Activated T-cell treated with anti-CD3 and anti-CD28 coated beads for 48 hours (primary cell): ENCODE measurements at places on chromosomes 2 and 18.

GRCh38 chr2:134258684-134259388, 5.0 kb downstream of the MGAT5 start:
- DNase-seq, result no peak

- DNase-seq, result no peak
Observed at GRCh38 chr2:170165129-170165528, 12.8 kb upstream of the MYO3B start.

GRCh38 chr2:117674172-117674571, 140.3 kb upstream of the DDX18 start:
- DNase-seq, result no peak

DNA sequence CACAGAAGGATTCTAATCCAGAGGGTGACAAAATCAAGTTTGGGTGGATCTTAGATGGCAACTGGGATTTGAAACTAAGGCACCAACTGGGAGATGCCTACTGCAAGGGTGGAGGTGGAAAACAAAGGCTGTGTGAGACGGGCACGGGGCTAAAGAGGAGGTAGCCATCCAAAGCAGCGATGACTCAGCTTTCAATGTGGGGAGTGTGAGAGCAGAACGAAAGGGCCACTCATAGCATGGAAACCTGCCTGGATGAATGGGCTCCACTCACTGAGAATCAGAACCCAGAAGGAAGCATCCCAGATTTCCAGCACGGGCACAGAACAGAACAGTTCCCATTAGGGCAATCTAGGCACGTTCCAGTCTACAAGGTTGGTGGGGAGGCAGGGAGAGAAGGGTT, 159.5 kb downstream of the COL4A4 start:
- DNase-seq, result no peak

- no peak for DNase-seq
Observed at GRCh38 chr18:49591775-49592174, 29.9 kb downstream of the LIPG start.

DNA sequence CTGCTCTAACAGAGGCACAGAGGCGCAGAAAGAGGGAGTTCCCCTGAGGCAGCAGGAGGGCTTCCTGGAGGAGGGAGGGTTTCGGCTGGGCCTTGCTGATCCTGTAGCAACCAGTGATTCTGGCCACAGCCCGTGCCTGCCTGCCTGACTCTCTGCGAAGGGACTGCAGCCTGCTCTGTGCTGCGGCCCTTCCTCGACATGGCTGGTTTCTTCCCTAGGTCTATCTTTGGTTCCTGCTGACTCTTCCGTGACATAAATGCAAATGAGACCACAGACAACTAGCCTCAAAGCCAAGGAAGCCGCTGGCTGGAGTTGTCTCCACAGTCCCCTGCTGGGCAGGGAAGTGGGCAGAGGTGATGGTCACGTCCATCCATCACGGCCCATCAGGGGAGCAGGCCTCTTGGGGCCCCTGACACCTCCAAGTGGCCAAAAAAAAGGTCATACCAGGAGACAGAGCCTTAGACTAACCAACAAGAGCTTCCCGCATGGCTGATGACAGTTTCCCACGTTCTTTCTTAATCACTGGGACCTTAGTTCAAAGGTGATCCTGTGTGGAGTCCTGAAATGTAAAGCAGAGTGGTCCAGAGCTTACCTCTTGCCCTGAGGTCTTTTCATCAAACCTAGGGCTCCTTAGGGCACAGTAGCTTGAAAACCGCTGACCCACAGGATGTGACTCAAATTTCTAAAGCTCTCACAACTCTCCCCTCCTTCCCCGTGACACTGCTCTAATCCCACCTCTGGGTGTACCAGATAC, 55.3 kb downstream of the HS1BP3 start:
- DNase-seq, result no peak

DNA sequence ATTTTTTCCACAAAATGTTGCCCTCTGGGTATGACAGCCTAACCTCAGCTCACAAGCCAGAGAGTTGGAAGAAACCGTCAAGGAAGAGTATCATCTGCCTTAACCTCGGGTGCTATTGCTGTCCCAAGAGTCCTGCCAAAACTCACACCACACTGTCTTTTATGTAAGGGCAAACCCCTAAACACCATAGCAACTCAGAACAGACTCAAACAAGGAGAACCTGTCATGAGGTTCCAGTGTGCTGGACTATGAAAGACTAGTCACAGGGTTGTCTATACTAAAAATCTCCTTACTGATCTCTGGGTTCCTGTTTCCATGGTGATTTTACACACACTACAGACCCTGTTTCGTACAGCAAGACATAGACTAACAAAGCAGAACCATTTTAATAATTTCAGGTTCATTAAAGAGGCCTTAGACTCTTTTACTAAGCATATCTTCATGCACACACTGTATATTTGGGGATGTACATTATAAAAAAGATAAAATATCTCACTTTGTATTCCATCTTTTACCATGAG, 159.8 kb downstream of the PKP4 start:
- no peak for DNase-seq

- no peak for DNase-seq
Observed at GRCh38 chr2:136246086-136246669, 128.2 kb upstream of the CXCR4 start.

- no peak for DNase-seq
Observed at GRCh38 chr2:228545748-228546145, 364.3 kb upstream of the SPHKAP start.

DNA sequence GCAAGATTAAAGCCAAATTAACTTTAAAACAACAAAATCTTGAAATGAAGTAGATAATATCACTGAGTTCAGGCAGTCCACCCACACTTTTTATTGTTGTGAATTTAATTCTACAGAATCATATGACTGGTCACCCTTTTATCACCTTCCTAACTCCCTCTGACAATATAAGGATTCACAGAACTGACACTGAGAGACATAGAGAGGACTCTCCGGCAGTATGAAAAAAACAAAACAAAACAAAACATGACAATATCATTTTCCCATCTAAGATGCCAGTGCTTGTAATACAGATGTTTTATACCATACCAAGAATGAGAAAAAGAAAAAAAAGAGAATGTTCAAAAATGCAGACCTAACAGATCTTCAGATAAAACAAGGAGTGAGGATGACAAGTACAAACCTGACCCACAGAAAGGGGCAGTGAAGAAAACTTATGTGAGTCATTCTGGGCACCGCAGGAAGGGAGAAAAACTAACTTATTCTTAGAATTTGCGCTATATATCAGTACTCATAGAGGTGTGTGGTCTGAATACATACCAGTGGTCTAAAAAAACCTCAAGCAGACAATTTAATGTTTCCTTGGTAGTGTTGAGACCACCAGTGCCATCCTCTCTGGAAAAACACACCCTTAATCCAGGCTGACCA, 136.6 kb downstream of the ZAP70 start:
- no peak for DNase-seq

- no peak for DNase-seq
Observed at GRCh38 chr18:7415081-7415894, 151.8 kb upstream of the PTPRM start.

DNA sequence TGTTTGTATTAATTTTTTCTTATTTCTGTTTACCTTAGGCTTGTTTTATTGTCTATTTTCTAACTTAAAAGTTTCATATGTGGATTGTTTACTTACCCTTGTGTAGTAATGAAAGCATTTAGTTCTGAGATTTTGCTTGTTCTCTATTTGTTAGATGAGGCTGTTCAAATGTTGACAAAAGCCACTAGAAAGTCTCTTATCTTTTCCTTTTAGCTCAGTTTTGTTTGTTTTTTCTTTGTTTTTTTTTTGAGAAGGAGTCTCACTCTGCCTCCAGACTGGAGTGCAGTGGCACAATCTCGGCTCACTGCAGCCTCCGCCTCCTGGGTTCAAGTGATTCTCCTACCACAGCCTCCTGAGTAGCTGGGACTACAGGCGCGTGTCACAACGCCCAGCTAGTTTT, 30.9 kb downstream of the USP14 start:
- no peak for DNase-seq

DNA sequence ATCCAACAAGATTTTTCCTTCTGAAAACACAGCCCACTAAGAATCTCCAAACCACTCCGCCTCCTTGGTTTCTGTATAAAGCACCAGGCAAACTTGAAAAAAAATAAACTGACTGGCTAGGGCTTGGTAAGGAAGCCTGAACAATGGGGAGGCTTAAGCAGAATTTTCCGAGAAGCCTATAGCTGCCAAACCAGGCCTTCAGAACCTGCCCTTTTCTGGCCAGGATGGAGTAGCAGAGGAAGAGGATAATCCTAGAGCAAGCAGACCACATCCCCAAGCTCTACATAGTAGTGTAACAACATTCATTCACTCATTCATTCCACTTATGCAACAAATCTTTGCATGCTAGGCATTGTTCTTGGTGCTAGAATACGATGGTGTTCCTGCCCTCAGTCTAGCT, 529.6 kb upstream of the ZEB2 start:
- no peak for DNase-seq

DNA sequence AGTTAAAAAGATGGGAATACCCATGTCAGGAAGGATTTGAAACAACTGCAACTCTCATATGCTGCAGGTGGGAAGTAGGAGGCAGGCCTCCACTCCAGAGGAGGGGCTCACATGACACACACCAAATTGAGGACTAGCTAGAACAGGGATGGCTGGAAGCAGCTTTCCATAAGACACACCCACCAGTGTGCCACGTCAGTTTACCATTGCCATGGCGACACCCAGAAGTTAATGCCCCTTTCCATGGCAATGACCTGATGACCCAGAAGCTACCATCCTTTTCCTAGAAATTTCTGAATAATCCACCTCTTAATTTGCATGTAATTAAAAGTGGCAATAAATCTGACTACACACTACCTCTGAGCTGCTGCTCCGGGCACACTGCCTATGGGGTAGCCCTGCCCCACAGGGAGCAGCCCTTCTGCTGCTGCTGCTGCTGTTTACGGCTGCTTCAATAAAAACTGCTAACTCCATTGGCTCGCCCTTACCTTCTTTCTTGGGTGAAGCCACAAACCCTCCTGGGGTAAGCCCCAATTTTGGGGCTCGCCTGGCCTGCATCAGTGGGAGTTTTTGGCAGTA, 89.4 kb downstream of the RRM2 start:
- DNase-seq, result no peak

GRCh38 chr2:164899121-164899520, 56.2 kb downstream of the SLC38A11 start:
- no peak for DNase-seq

GRCh38 chr2:144424559-144425240, 95.2 kb downstream of the ZEB2 start:
- DNase-seq, result no peak

DNA sequence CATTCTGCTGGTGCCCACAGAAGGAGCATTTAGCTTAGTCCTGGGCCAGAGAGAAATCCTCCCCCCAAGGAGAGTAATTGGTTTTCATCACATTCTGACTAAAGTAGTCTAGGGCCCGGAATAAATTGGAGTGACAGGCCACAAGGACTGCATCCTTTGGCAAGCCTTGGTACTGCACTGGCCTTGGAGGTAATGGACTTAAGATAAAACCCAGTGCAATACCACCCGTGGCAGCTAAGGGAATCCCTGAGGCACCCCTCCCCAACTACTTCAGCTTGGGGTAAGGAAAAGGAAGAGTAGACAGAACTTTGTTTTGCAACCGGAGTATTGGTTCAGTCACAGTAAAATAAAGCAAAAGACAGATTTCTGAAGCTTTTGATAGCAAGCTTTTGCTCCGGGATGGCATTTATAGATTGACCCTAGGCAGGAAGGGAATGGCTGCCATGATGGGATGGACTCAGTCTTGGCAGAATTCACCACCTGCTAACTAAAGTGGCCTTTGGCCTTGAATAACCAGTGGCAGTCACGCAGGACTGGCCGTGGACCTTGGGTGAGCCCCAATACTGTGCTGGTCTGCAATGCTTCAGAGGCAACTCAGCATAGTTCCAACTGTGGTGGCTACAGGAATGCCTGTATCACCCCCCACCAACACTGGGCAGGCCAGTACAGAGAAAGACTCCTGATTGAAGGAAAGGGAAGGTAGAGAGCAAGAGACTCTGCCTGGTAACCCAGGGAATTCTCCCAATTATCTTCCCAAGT, 14.1 kb downstream of the ORC4 start:
- DNase-seq, result no peak

GRCh38 chr2:180705122-180705521, 275.3 kb upstream of the UBE2E3 start:
- DNase-seq, result no peak
